ENCODE measurements at places on chromosomes 13 and 19. TPM values are rescaled to one million over a fixed set of nuclear protein-coding genes. Genes with fewer than 3 reads are reported as not detected.

DNA sequence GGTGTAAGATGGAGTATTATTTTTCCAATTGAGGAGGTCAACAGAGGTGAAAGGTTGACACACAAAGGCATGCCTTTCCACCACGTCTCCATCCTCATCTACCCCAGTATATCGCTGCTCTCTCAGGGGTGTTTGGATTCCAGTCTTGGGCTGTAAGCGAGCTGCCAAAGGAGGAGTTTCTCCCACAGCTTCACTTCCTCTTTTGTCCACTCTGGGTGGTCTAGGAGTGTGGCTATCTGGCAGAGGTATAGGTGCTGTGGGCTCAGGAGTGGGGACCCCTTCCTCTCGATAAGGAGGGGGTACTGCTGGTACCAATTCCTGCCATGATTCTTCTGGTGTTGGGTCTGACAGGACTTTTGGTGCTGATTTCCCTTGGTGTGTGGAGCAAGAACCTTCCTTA is 39.4 kb downstream of the ZNF846 start:
- no peak for DNase-seq

DNA sequence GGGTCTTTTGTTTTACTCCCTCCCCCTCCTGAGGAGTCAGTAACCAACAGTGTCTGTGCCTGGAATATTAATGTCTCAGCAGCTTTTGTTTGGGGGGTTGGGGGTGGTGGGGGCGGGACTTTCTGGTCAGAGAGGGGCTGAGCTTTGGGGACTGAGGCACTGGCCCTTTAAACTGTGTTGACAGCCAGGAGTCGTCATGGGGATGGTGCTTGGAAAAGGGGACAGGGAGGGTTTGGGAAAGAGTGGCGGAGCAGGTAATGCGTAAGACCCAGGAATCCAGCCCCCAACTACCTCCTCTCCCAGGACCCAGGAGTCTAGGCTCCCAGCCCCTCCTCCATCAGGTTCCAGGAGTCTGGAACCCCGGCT is 5.2 kb downstream of the CADM4 start:
- DNase-seq: no peak

DNA sequence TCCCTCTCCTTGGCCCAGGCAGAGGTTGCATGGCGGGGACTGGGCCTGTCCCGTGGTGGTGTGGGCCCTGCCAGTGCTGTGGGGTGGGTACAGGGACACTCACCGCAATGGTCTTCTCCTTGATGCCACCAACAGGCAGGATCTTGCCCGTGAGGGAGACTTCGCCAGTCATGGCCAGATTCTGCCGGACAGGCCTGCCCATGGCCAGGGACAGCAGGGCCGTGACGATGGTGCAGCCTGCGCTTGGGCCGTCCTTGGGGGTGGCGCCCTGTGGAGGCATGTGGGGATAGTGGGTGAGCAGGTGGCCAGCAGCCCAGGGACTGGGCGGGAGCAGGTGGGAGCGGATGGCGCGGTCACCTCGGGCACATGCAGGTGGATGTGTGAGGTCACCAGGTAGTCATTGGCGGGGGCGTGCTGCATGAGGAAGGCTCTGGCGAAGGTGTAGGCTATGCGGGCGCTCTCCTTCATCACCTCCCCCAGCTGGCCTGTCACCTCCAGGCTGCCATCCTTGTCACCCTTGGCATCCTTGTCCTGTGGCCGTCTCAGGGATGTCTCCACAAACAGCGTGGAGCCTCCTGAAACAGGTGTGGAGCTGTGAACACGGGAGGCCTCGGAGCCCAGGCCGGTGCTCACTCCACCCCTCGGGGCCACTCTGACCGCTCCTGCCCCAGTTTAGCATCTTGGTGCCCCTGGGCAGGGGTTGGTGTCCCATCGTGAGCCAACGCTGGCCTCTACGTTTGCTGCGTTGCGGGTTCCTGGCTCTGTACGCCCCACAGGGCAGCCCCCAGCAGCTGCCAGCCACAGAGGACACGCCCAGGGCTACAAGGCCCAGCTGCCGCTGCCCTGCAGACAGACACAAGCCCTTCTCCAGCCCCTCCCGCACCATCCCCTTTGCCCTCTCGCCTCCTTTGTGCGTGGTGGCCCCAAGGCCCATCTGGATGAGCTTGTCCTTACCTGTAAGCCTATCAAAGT is 3.4 kb downstream of the RPL36 start:
- no peak for DNase-seq

DNA sequence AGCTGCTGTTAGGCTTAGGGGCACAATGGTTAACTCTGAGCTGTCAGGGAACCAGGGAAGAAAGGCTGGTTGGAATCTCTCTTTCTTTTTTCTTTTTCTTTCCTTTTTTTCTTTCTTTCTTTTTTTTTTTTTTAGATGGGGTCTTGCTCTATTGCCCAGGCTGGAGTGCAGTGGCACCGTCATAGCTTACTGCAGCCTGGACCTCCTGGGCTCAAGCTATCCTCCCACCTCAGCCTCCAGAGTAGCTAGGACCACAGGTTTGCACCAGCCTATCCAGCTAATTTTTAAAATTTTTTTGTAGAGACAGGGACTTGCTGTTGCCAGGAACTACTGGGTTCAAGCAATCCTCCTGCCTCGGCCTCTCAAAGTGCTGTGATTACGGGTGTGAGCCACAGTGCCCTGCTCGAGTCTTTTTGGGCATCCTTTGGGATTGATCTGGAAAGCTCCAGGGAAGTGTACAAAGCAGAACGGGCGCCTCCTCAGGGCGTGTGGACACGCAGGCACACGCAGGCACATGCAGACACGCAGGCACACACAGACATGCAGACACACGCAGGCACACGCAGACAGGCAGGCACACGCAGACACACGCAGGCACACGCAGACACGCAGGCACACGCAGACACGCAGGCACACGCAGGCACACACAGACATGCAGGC is 99.2 kb downstream of the GADD45B start:
- DNase-seq: no peak

DNA sequence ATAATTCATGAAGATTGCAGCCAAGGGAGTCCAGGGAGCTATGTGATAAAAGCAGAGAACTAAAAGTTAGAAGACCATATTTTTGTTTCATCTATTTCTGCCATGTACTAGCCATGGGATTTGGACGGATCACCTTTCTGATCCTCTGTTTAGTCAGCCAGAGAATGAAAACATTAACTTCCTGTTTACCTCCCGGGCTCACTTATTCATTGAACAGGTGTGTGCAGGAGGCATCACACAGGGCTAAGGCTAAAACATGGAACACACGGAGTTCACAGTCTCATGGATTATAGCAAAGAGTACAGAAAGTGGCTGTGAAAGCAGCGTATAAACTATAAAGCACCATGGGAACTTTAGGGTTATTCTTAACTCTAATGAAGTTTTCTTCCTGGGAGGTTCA is 96.8 kb downstream of the GPR12 start:
- DNase-seq: no peak

DNA sequence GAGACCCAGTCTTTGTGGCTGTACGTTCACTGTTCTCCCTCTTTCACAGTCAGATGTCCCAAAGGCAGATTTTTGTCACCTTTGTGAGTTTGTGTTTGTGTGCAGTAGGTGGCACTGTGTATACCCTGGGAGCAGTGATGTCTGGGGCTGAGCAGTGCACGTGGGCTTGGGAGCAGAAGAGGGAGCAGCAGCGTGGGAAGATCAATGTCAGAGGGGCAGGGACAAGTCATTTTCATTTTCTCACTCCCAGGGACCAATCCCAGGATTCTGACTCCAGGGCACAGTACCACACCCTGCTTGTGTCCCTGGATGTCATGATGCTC is 2.0 kb upstream of the PSG6 start:
- DNase-seq: no peak

Gene TIMM50
- polyA plus RNA-seq: 86.1 TPM

Data from BJ (cell line).